ENCODE measurements at places on chromosomes 7 and 10.

DNA sequence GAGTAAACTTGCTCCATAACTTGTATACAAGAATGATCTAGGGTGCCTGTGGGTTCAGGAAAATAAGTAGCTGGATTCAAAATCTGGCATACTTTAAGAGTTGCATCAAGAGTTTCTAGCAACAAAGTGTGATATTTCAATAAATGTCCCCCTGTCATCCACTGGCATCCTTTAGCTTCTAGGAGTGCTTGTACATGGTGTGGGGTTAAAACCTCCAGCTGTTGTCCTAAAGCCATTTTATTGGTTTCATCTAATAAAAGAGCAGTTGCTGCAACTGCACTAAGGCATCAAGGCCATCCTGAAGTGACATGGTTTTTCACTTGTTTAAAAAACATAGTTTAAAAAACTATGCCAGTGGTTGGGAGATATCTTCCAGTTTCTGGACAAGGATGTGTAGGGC lies 148.4 kb downstream of the INHBA start:
- no peak for DNase-seq

DNA sequence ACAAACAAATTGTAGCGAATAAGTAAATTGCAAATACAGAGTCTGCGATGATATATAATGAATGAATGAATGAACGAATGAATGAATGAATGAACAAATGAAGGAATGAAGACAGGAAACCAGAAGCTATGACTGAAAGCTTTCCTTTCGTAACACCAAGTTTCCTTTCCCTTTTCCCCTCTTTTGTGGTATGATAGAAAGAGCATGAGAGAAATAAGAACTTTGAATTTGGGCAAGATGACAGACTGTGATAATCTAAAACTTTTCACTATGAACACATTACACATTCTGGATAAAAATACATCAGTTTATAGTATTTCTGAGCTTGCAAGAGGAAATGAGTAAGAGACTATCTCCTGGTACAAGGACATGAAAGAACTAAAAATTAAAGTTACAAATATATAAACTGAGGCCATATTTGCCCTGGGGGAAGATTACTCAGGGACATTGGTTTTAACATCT lies 8.4 kb upstream of the UCN3 start:
- DNase-seq, result no peak

DNA sequence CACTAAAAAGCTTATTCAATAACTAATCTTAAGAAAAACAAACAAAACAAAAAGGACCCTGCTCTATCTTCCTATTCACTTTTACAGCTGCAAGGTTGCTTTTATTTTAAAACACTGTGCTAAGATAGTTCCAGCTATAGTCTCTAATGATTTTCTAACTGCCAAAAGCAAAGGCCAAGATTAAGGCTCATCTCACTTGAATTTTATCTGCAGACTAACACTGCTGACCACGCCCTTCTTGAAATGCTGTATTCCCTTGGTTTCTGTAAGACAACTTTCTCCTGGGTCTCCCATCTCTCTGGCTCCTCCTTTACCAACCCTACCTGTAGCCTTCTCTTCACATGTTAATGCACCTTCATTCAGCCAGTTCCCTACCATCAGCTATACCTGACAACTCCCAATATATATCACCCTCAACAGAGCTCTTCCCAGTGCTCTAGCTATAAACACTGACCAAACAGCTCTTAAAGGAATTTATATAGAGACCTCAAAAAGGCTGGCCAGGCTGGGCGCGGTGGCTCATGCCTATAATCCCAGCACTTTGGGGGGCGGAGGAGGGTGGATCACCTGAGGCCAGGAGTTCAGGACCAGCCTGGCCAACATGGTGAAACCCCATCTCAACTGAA lies 11.7 kb downstream of the SRPK2 start:
- no peak for DNase-seq

- peak; percentile 47 for DNase-seq
These were observed 8.7 kb downstream of the ECD start for GRCh38 chr10:73159038-73159648.

DNA sequence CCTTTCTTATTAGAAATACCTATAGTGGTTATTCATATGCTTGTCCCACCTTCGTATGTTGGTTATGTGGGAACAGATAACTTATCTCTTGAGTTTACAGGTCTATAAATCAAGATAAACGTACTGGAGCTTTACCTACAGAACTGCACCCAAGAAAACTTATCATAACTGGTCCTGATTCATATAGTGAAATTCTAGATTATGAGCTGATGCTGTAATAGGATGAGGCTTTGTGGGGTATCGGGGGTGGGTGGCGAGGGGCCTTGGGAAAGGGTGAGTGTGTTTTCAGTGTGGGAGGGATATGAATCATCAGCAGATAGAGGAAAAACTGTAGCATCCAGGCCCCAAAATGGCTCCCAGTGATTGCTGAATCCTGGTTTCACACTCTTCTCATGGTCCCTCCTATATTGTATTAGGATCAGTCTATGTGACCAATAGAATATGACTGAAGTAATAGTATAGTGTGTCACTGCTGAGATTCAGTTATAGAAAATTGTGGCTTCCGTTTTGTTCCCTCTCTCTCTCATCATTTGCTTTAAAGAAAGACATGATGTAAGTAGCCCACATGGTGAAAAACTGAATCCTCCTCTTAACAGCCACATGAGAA lies 706.8 kb upstream of the LRRTM3 start:
- DNase-seq, result peak; percentile 23

DNA sequence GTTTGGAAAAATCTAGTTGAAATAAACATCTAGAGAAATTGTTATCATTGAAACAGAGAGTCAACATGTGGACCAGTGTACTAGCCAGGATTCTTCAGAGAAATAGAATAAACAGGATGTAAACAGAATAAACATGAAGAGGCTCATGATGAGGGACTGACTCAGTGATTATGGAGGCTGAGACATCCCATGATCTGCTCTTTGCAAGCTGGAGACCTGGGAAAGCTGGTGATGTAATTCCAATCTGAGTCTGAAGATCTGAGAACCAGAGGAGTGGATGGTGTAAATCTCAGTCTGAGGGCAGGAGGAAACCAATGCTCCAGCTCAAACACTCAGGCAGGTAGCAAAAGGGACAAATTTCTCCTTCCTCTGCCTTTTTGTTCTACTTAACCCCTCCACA lies 62.9 kb upstream of the FAM180A start:
- no peak for DNase-seq

DNA sequence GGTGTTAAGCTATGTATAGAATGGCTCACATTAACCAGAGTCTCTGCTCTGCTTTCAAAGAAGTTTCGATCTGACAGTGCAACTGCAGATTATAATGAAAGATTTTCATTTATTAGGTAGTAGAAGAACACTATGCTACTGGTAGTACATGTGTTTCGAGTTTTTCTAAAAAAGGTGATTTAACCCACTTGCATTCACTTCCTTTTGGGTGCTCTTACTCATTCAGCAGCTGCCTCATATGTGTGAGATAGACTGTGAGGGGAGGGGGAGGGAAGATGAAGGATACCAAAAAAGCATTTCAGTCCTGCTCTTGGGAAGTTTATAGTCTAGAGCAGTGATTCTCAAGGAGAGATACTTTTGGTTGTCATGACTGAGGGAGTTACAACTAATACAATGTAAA lies 20.4 kb downstream of the PLEKHA8 start:
- peak; percentile 29 for DNase-seq

- DNase-seq, result no peak
These were observed 509.4 kb downstream of the PTPRN2 start for GRCh38 chr7:158077934-158078910.

GRCh38 chr10:123140983-123141390 lies 5.2 kb downstream of the HMX3 start:
- no peak for DNase-seq

DNA sequence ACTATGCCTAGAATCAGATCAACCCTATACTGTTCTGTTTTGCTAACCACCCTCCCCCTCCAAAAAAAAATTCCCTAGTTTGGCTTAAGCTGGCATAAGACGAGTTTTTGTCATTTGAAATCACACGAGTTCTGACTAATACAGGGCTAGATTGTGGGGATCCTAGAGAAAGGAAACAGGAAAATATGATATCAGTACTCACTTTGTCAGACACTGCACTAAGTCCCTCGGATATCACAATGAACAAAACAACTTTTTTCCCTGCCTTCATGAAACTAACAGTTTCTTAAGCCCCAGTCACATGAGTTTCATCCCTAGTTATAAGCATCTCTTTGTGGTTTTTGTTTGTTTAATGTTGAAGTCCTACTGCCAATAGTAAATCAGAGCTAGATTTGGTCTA lies 118.5 kb downstream of the ITGB8 start:
- DNase-seq, result no peak

GRCh38 chr7:38889872-38890432 lies 19.0 kb downstream of the VPS41 start:
- no peak for DNase-seq

DNA sequence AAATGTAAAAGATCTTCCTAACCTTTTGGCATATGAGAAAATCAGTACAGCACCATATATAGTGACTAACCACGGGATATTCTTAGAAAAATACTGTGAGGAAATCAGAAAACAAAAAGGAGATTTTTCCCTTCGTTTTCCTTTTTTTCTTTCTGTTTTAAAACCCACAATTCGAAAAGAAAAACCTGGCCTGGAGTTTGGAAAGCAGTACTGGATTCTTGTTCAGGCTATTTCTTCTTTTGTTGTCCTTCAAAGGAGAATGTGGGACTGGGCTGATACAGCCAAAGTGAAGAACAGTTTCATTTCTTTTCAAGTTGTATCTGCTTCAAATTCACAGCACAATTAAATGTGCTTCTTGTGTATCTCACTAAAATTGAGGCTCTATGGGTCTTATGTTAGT lies 156.8 kb upstream of the PHYHIPL start:
- DNase-seq, result peak; percentile 25

GRCh38 chr7:47373871-47374451 lies 207.9 kb downstream of the TNS3 start:
- DNase-seq, result no peak

DNA sequence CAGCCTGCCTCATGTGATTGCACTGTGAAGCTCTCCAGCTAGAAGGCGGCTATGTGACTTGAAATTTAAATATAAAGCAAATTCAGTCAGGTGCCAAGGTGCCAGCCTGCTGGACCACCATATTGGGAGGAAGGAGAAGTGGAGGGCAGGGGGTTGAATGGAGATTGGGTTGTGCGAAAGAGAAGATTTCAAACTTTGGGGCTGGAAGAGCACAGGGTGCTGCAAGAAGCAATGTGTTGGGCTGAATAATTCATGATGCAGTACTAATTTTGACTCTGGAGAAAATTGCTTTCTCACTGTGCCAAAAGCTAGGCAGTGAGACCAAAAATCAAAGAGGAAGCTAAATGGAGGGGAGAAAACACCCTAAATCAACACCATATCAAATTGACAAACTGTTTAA lies 335.3 kb downstream of the NRG3 start:
- no peak for DNase-seq

- DNase-seq, result peak; percentile 72
These were observed 148.7 kb upstream of the MKI67 start for GRCh38 chr10:128274938-128275337.

DNA sequence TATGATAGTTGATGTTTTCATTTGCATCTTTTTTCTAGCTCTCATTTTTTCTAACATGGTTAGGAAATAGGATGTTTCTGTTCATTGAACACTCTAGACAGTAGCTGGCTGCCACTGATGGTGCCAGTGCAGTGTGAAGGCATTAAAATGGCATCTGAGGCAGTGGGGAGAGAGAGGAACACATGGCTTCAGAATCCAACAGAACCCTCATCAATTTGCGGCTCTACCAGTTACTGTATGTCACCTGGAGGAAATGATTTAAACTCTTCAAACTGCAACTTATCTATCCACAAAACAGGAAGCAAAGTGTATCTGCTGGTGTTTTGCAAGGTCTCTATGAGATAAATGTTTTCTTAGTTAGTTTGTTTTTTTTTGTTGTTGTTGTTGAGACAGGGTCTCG lies 305.2 kb upstream of the PRKCQ start:
- no peak for DNase-seq

- no peak for DNase-seq
These were observed 37.1 kb downstream of the SDK1 start for GRCh38 chr7:3338161-3338560.

DNA sequence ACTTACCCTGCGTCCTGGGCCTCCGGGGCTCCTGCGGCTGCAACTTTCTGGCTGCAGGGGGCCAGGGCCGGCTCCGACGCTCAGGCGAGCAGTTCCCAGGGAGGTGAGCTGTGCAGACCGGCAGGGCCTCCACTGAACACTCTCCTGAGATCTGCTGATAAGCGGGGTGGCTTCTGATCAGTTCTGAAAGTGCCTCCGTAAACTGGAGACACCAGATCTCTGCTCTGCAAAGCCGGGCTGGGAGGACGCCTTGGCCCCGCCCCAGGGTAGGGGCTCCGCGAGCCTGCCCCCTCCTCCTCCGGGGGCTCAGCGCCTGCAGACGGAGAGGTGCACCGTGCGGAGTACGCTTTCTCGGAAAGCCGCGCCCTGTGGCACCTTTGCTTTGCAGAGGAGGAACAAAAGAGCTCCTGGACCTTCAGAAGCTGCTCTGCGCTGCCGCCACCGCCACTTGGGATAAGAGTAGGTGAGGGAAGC lies 141.3 kb upstream of the VKORC1L1 start:
- DNase-seq, result peak; percentile 20

DNA sequence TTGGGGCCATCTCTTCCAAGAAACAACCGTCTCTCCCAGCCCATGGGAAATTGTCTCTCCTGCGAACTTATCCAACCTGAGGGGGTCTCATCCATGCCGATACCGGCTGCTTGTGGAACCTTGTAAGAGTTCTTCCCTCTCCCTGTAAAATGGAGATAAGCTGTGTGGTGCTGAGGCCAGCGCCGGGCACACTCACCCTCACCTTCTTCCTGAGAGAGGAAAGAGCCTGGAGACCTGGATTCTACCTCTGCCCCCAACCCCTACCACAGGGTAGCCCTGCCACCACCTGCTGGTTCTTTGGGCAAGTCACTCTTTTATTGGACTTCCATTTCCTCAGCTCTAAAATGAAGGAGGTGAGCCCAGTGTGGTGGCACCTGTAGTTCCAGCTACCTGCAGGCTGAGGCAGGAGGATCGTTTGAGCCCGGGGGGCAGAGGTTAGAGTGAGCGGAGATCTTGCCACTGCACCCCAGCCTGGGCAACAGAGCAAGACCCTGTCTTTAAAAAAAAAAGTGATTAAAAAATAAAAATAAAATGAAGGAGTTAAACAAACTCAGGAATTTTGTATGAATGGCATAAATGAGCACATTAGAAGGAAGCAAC lies 38.4 kb upstream of the PSAP start:
- DNase-seq, result no peak

DNA sequence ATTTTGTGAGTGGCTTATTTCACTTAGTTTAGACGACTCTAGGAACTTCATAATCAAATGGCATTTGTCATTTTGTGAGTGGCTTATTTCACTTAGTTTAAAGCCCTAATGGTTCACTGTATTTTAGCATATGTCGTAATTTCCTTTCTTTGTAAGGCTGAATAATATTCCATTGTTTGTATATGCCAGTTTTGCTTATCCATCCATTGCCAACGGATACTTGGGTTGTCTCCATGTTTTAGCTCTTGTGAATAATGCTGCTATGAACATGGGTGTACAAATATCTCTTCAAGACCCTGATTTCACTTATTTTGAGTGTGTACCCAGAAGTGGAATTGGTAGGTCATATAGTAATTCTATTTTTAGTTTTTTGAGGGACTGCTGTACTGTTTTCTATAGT lies 31.8 kb downstream of the DOCK1 start:
- DNase-seq, result no peak
